ENCODE measurements at places on chromosomes 5 and 9. TPM values are rescaled to one million over a fixed set of nuclear protein-coding genes. Genes with fewer than 3 reads are reported as not detected.

DNA sequence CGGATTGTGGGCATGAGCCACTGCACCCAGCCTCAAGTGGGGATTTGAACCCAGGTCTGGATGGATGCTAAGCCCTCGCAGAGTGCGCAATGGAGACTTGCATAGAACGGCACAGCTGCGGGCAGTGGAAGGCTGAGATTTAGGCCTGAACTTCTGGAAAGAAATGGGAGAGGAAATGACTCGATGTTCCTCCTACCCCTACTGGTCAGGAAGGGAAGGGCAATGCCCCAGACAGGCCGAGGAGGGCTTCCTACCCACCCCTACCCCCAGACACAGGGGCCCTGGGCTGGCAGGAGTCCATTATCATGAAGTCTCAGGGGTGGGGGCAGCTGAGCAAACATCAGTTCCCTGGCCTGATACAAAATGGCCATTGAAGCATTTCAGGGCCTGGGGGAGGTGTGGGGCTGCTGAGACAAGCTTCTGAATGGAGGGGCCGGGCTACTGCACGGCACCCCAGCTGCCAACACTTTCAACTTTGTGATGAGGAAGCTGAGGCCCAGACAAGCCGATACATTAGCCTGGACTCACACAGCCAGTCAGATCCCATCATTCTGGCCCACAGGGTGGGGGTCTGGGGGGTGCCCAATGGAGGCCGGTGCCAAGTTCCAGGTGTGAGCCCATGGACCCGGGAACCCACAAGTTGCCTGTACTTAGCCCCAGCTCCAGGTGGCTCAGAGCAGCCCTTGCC, 13.5 kb upstream of the WDR38 start:
- H3K36me3 ChIP-seq: no peaks in the 10 kb centered on the region
- peaks cover 41% of the 10 kb centered on the region for H3K4me1 ChIP-seq
- H3K4me3 ChIP-seq: no peak overlapping the region
- DNase-seq: no peak

DNA sequence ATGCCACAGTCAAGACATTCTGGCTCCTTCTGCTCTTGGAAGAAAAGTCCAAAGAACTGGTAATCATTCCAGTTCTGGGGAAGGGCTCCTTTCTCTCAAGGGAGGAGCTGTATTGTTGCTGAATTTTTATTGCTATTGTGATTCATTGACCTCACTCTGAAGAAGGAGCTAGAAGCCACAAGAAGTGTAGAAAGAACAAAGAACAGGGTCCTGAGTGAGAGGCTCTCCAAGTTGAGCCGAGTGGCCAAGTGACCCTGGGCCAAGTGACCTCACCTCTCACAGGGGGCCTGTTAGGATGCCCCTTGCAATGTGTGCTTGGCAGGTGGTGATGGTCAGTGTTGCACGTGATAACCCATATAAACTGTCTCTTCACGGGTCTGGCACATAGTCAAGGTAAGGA, 173.3 kb downstream of the FGF18 start:
- DNase-seq: no peak
- H3K4me3 ChIP-seq: no peak overlapping the region
- H3K27me3 ChIP-seq: no peaks in the 10 kb centered on the region

DNA sequence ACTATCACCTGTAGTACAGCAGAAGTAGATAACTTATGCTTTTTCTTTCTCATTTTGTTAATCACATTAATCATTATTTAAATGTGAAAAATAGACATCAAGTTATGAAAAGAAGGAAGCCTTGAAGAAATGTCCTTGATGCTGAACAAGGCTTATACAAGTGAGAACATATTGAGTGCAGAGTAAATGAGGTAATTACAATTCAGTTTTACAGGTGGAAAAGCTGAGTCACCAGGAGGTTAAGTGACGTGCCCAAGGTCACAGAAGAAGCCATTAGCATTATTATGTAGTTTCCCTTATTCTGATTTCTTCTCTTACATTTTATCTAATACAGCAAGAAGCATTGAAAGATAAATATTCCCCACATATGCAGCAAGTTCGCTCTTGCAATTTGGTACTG, 998.5 kb upstream of the CDH6 start:
- no peaks in the 10 kb centered on the region for H3K27me3 ChIP-seq
- no peak overlapping the region for H3K27ac ChIP-seq
- no peak overlapping the region for H3K4me3 ChIP-seq

DNA sequence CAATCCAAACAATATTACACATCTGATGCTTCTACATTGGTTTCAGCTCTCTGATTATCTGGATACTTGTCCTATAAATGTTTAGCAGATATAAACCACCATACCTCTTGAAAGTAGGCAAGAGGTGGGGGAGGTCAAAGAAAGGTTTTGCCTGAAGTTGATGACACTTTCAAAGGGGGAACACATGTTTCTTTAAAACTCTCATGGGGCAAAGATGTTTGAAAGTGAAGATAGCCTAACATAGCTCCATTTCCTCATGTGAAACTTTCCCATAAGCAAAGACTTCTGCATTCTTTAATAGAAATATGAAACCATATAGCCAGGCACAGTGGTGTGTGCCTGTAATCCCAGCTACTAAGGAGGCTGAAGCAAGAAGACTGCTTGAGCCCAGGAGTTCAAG, 62.1 kb downstream of the CETN3 start:
- H3K27me3 ChIP-seq: no peaks in the 10 kb centered on the region
- H3K4me1 ChIP-seq: no peaks in the 10 kb centered on the region
- no peak for DNase-seq
- no peak overlapping the region for H3K4me3 ChIP-seq

TMEM174 gene
- total RNA-seq: not detected

UIMC1 gene
- total RNA-seq: 30.7 TPM
